ENCODE measurements at places on chromosomes 1 and 21.

GRCh38 chr1:17646444-17647280, 107.2 kb downstream of the ARHGEF10L start:
- no peak for DNase-seq

DNA sequence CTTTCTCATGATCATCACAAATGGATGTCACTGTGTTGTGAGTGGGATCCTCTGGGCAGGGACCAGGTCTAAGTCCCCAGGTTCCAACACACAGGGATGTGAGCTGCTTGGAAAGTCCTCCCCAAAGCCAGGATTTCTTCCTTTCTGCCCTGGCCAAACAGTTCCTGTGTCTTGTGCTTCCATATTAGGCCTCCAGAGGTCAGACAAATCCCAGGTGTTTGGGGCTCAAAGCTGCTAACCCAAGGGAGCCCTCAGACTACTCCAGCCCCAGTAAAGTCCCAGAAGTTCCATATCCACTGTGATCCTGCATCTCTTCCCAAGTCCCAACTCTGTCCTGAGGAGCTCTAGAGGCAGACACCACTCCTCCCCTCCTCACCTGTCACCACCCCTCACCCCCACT, 27.7 kb upstream of the MAGOH start:
- no peak for DNase-seq

DNA sequence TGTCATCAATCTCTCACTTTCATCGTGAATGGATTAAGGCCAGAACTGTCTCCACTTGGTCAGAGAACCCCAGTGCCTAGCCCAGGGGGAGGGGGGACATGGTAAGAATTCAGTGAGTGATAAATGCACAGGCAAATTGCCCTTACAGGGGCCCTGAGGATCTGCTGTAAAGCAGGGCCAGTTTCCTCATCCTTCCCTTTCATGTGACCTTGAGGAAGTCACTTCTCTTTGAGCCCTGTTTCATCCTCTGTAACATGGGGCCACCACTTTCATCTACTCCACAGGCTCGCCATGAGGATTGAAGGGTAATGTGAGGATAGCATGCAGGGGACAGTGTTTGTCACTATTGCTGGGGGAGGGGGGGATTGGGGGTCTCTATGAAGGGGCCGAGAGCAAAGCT, 28.1 kb upstream of the C1QA start:
- peak; percentile 25 for DNase-seq

- DNase-seq: peak; percentile 86
These were observed 30.8 kb downstream of the MRPL37 start for GRCh38 chr1:54230507-54231339.

DNA sequence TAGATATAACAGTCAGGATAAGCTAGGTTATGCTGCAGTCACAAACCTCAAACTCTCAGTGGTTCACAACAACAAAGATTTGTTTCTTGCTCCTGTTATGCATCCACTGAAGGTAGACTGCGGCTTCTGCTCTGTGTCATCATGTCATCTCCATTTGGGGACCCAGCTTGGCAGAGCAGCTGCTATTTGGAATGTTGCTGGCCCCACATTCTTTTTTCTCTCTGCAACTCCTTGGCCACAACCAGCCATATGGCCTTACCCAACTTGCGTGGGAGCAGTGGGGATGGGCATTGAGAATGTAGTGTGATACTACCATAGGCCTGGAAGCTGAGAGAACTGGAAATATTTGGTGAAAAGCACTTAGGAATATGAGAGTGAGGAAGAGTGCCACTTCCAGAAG, 26.4 kb downstream of the AGO4 start:
- no peak for DNase-seq

- peak; percentile 83 for DNase-seq
These were observed 26.7 kb upstream of the DIP2A start for GRCh38 chr21:46431884-46432488.

- DNase-seq: no peak
These were observed 29.3 kb downstream of the C1orf116 start for GRCh38 chr1:207003210-207003609.

DNA sequence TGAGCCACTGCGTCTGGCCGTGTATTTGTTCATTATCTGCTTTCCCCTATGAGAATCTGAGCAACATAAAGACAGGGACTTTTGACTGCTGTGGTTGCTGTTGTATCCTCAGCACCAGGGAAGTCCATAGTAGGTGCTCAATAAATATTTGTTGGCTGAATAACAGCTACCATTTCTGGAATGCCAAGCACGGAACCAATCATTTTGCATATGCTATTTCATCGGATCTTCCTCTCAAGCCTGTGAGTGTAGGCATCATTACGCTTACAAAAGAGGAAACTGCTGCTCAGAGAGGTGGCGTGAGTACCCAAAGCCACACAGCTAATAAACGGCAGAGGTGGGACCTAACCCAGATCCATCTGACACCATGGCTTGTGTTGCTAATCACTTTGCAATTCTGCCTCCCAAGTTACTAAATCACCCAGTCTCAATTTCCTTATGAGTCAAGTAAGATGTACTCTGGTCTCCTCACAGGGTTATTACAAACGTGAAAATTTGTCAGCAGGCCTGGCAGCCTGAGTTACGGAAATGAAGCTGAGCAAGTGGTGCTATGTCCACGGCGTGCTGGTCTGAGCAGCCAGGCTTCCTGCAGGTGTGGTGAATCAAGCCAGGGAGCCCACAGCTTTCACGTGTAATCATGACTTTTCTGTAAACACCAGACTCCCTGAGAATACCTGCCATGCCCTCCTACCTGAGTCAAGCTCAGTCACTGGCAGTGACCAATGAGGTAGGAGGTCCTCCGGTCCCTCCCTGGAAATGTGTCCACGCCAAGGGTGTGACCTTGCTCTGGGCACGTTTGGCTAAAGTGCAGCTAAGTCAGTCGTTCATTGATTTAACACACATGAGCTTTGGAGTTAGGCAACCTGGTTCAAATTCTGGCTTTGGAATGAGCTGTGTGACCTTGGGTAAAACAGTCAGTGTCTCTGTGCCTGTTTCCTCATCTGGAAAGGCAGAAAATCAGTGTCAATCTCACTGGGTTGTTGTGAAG, 4.8 kb upstream of the RHCE start:
- no peak for DNase-seq

GRCh38 chr1:107594536-107594935, 370.4 kb downstream of the VAV3 start:
- DNase-seq: no peak

DNA sequence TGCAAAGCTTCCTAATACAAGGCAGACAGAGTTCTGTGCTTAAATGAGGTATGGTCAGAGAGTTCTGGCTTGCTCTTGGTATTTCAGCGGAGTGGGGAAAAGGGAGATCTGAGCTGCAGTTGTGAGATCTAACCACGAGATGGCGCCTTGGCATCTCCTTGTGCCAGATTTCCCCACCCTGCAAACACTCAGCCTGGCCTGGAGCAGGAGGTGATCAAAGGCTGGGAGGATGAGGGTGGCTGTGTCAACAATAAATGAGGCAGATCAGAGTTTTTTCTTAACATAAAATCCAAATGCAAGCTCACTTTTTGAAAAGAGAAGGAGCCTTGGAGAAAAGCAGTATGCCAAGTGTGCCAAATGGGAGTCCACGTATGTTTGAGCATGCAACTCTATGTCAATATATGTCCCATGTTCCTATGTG, 4.1 kb upstream of the TFAP2E start:
- peak; percentile 68 for DNase-seq

- no peak for DNase-seq
These were observed 49.6 kb downstream of the EDN2 start for GRCh38 chr1:41434748-41435449.

DNA sequence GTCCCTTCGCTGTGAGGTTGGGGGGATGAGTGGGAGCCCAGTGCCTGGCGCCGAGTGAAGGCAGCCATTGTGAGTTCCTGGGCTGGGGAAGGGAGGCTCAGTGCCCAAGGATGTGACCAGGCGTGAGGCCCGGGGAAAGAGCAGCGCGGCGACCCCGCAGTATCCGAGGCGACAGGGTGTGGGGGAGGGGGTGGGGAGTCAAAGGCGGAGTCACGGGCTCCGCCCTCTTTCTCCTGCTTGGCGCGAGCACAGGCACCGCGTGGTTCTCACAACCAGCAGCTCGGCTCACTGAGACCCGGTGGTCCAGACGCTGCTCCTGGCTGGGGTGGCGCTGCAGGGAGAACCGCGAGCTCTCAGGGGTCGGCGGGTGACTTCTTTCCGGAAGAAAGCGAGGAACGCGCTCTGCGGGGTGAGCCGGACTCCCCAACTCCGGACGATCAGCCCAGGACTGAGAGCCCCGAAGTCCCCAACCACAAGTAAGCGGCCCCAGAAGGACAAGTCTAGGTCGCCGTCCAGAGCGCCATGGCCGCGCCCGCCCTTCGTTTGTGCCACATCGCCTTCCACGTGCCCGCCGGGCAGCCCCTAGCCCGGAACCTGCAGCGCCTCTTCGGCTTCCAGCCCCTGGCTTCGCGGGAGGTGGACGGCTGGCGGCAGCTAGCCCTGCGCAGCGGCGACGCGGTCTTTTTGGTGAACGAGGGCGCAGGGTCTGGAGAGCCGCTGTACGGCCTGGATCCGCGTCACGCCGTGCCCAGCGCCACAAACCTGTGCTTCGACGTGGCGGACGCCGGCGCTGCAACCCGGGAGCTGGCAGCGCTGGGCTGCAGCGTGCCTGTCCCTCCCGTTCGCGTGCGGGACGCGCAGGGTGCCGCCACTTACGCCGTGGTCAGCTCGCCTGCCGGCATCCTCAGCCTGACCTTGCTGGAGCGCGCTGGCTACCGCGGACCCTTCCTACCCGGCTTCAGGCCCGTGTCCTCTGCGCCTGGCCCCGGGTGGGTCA, at the start of gene HPDL:
TSS of gene HPDL (plus strand) at position 269 of the 997 bp plus-strand sequence. CDS start at position 523, 254 bp downstream.
- DNase-seq: peak; percentile 32

DNA sequence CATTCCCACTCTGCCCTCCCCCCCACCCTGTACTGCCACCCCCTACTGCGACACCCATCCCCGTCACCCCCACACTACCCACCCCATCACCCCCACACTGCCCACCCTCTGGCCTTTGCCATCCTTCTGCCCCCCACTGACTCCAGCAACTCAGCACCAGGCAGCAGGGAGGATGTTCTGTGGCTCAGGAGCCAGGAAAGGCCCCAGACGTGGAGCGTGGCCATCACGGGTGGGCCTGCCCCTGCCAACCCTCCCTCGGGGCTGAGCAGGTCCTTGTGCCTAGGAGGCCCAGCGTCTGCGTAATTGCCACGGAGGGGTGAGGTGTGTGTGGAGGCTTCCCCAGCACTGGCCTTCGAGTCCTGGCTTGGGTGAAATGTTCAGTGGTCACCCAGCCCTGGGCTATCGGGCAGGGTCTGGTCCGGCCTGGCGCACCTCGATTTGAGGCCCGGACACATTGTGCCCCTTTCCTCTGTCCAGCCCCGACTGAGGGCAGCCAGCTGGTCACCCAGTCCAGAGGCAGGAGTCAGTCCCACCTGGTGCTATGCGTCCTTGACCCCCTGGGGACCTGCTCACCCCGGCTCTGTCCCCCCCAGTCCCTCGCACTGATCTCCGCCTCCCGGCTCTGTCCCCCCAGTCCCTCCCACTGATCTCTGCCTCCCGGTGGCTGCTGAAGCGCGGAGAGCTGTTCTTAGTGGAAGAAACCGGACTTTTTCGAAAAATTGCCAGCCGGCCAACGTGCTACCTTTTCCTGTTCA, 23.0 kb downstream of the ARHGEF16 start:
- DNase-seq: no peak

DNA sequence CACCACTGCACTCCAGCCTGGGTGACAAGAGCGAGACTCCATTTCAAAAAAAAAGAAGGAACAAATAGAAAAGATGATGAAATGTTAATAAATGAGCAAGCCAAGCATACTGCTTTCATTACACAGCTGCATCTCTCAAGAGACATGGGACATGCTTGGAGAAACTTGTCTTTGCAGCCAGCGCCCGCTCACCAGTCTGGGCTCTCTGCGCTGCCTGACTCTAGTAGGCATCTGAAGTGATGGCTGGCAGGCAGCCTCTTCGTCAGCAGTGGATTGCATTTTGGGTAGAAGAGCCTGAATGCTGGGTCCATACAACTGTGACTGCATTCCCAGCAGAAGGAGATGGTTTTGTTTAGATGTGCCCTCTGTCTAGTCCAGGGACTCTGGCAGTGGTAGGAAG, 48.0 kb downstream of the IL6R start:
- peak; percentile 58 for DNase-seq

GRCh38 chr1:226489718-226490425, 58.7 kb upstream of the STUM start:
- DNase-seq: no peak

GRCh38 chr1:201285846-201286245, 2.5 kb downstream of the PKP1 start:
- DNase-seq: no peak

DNA sequence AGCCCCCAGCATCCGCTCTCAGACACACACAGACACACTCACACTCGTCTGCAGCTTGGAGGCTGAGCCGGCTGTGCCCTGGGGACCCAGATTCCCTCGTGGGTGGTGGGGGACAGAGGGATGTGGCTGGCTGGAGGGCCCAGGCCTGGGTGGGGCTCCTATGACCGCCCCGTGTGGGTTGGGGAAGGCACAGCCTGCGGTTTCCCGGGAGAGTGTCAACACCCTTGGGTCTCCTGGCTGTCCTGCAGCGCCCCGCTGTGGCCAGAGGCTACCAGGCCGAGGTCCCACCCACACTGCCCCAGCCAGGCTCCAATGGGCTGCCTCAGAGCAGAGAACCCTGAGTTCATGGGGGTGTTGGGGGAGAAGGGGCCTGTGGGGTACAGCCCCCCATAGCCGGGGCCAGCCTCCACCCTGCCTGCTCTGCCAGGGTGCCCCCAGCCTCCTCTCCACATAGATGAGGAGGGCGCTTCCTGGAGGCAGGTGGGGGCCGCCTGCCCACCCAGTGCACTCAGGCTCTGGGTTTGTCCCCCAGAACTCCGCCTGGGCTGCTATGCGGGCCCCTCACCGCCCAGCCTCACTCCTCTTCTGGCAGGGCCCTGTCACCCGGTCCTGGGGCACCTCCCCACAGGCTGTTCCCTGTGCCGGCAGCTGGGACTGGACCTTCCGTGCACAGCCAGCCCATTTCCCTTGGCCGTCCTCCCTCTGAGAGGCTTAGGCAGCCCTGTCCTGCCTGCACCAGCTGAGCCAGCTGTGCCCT, at the start of gene TTC34:
TSS of gene TTC34 (minus strand) at position 159 of the 757 bp plus-strand sequence. CDS start 866 bp downstream, outside the sequence.
- peak; percentile 77 for DNase-seq

DNA sequence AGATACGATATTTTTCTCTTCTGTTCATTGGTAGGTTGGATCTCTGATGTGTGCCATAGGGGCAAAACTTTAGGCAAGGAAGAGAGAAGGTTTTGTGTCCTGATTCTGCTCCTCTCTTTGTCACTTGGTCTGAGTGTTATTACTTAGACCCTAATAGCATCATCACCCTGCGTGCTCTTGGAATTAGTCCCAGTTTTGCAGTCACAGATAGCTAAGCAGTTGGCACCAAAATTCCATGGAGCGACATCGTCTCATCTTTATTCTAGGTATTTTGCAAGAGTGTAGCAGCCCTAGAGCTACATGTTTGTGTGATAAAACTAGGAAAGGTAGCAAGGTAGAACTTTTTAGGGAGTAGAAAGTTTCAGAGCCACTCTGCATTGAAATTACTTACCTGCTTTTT, 23.8 kb downstream of the PIP5K1A start:
- no peak for DNase-seq

- DNase-seq: no peak
These were observed 118.5 kb upstream of the NGF start for GRCh38 chr1:115456441-115456961.

Measured in inflammatory macrophage (primary cell).